CD4-positive, alpha-beta T cell treated with Interleukin-2 at 100 ng/mL for 4 hours (primary cell): ENCODE measurements at places on chromosomes 13 and 19.

GRCh38 chr13:37385956-37386670, 212.5 kb downstream of the POSTN start:
- DNase-seq = no peak

DNA sequence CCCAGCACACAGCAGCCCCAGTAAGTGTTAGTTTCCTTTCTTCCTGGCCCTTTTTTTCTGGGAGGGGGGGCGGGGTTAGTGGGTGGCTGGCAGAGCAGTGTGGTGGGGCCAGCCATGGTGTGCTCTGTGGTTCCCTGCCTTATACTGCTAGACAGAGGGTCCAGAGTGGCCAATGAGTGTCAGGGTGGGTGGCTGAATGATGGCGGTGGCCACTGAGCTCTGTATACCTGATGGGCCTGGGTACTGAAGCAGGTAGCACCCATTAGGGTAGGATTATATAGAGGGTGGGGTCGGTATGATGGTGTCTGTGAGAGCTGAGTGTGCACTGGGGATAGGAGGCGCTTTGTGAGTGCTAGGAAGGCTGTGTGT, 13.8 kb downstream of the CIC start:
- DNase-seq = no peak

DNA sequence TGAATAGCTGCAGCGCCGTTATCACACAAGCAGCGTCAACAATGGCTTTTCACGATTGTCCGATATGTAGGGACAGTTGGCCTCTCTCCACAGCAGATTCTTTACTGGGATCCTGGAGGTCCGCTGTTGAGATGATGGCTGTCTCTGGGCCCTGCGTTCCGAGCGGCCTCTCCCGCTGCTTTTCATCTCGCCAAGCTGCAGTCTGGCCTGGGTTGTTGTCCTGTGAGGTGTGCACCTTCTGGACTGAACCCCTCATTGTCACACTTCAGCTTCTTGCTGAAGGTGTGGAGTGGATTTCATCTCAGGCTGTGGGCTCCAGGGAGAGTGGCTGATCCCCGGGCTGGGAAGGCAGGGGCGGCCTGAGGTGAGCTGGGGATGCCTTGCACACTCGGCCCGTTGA, 9.6 kb downstream of the UPF1 start:
- DNase-seq = no peak

DNA sequence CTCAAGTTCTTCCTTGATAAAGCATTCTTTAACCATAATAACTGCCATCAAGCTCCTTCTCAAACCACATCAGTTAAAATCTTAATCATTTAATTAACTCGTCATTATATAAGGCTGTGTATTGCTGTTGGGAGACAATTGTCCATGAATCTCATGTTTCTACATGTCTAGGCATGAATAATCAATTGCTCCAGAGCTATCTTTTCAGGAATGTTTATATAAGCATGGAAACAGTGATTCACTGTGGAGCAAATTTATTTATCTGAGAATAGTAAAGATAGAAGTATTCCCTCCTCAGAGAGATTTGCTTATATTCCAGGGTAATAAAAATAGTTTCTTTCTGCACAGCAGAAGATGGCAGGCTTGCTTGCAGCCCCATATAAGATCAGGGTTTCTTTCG, 71.1 kb downstream of the CBY2 start:
- DNase-seq = no peak

- DNase-seq = peak; percentile 59
Measured at GRCh38 chr13:40640845-40641458, 25.5 kb downstream of the FOXO1 start.

GRCh38 chr19:43735957-43736356, 18.8 kb downstream of the SMG9 start:
- no peak for DNase-seq

GRCh38 chr13:50670847-50671496, 172.5 kb downstream of the DLEU7 start:
- no peak for DNase-seq

DNA sequence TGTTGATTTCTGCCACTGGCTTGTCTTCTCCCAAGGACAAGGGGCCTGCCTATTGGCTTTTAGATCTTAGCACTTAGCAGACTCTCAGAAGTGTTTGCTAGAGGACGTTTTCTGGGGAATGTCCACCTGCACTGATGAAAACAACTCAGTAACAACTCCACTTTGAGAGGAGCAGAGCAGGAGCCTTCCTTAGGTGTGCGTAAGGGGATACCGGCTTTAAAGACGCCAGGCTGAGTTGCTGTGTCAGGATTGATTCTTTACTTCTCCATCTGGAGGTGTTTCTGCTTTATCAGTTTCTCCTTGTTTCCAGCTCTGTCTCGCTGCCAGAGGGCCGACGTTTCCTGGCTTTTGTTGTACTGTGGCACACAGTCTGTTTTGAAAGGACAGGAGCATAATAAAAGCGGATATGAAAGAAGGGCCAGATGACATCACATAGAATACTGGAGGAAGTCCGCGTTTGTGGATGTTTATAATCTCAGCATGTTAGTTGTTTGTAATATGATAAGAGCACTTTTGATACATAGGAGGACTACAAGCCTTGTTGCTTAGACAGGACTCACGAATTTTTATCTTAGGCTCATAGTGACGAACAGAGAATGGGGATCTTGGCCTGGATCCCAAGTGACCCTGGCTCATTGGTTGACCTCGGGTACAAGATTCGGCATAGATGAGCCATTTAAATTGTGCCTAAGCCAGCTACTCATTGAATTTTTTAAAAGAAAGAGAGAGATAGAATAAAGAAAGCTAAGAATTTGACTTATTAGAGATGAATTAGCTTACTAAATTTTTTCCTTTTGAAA, 34.6 kb downstream of the COL4A2 start:
- no peak for DNase-seq

DNA sequence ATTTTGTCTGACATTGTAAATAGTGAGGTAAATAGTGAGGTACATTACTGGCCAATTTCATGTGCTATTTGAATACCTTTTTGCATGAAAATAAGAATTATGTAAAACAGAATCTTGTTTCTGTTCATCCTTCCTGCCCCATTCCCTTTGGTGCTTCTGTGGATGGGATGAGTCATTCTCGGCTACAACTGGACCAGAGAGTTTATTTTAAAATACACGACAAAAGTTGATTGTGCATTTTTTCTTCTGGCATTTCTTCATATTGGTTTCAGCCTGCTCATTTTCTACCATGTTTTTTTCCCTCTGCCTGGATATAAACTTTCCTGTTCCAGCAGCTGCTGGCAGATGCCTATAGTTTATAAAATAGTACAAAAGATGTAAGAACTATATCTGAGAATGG, 107.5 kb downstream of the CYSLTR2 start:
- no peak for DNase-seq

GRCh38 chr13:48478391-48478790, 54.5 kb downstream of the RCBTB2 start:
- DNase-seq = no peak

DNA sequence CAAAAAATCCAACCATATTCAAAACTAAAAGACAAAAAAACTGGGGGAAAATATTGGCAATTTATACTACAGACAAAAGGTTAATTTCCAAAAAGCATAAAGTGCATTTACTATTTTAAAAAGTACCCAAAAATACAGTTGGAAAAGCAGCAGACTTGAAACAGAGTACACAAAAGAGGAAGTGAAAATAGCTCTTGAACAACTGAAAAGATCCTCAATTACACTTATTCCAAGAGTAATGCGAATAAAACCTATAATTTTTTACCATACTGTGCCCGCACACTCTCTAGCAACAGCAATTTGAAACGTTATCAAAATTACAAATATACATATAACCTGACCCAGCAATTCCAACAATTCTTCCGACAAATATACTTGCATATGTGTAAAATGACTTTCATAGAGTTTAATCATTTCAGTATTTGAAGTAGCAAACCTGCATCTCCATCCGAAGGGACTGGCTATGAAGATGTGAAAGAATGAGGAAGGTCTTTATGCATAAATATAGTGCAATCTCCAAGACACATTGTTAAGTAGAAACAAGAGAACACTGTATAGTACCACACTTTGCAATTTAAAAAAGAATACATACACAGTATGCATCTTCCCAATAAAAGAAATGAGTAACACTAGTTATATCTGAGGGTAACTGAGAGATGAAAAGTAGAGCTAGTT, 25.4 kb downstream of the ALG5 start:
- DNase-seq = no peak

DNA sequence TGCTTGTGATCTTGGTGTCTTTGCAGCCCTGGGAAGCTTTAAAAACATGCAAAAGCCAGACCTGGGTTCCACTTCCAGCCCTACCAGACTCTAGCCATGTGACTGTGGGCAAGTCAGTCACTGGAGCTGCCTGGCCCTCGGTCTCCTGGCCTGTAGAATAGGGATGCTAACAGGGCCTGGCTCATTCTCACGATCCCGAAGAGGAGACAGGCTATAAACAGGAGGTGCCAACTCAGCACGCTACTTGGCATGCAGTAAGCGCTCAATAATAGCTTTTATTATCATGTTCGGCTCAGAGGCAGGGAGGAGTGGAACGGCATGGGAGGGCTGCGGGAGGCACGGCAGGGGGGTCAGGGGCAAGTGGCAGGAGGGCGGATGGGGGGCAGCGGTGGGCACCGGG, 1.7 kb downstream of the CTXN1 start:
- DNase-seq = no peak

DNA sequence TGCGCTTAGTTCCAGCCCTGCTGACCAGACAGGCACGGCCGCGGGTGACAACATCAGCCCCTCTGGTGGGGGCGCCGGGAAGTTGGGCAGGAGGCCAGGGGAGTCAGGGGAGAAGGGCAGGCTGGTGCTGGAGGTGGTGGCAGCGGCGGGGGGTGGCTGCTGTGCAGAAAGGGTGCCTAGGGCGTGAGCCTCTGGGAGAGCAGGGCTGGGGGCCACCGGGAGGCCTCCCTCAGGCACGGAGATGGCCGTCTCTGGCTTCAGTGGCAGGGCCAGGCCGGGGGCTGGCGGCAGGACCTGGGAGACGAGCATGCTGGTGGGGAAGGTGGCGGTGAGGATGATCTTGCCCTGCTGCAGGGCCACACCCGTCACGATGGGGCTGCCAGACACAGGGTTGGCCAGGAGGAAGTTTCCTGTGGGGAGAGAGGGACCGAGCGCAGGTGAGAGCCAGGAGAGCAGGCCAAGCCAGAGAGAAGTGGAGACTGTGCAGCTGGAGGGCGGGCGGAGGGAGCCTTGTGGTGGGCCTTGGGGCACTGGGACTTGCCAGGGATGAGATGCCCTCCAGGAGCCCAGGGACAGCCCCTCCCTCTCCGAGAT, 3.3 kb downstream of the SIX5 start:
- no peak for DNase-seq

DNA sequence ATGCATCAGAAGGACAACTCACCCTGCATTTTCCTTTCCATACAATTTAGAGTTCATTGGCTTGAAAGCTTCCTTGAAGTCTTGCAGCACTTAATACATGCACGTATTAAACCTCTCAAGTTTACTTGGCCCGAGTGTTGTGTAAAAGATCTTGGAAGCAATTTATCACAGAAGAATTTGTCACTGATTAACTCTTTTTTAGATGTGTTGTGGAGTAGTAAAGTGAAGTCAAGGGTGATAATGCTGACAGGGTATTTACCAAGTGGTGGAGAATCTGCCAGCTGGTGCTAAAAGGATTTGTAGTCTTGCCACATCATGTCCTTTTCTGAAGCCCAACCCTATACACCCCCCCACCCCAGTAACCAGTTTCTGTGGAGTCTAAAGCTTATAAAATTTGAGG, 421.0 kb upstream of the MIR17HG start:
- DNase-seq = no peak

GRCh38 chr13:111564606-111565005, 244.2 kb downstream of the TEX29 start:
- no peak for DNase-seq

- DNase-seq = peak; percentile 27
Measured at GRCh38 chr13:44969551-44970484, 19.5 kb downstream of the NUFIP1 start.

GRCh38 chr13:75135325-75135825, 346.6 kb downstream of the TBC1D4 start:
- DNase-seq = no peak

GRCh38 chr19:35585848-35586247, at the start of gene PMIS2:
TSS of gene PMIS2 (plus strand) at chr19:35586173. CDS start at chr19:35586260, 87 bp downstream.
- DNase-seq = no peak

- no peak for DNase-seq
Measured at GRCh38 chr13:114053026-114053425, 79.2 kb upstream of the C13orf46 start.

DNA sequence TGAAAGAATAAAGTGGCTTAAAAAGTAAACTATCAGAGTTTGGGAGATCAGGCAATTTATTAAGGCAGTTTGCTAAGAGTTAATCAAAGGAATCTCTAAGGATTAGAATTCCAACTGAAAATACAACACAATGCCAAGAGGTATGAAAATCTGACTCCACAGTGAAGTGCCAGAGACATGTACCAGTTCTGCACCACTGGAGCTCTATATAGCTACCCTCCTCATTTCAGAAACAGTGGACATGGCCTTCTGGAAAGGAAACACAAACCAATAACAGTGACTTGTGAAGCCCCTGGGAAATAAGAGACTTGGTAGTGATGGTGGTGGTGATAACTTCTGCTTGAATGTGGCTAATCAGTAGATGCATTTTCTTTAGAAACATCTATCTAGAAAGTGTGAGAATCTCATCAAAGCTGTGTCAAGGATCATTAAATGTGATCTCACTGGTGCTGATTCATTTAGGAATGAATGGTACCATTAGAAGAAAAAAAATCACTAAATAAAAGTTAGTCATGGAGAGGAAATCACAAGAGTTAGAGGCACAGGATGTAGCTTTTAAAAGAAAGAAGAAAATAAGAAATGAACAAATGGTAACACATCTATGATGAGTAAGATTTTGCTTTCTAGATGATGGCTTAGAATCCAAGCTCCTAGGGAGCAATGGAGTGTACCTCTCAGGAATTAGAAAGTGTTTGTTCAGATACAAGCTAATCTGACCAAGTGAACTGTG, 20.1 kb upstream of the N4BP2L1 start:
- DNase-seq = no peak

DNA sequence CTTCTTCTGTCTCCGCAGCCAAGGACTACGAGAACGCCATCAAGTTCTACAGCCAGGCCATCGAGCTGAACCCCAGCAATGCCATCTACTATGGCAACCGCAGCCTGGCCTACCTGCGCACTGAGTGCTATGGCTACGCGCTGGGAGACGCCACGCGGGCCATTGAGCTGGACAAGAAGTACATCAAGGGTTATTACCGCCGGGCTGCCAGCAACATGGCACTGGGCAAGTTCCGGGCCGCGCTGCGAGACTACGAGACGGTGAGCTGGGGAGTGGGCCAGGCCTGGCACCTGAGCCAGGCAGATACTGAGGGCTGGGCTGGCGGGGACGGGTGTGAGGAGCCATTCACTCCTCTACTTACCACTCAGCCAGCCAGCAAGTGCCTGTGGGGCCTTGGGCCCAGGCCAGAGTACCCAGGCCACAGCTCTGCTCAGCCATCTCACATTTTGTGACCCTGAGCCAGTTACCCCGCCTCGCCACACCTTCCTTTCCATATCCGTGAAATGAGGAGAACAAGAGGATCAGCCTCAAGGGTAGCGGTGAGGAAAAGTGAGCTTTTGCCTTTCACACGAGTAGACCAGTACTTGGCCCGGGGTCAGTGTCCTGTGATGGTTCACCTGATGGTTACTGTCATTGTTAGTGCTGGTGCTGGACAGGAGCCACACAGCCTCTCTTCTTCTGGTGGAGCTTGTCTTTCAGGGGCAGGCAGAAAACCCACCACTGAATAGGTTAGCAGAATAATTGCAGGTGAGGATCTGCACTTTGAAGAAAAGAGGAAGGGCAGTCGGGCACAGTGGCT, 7.0 kb downstream of the PPP5C start:
- no peak for DNase-seq
